ENCODE measurements at places on chromosomes 11 and 22.

- DNase-seq, result no peak
Measured at GRCh38 chr11:69131121-69131566, 24.6 kb upstream of the SMIM38 start.

- DNase-seq, result no peak
Measured at GRCh38 chr22:23044570-23044969, 25.7 kb upstream of the GNAZ start.

DNA sequence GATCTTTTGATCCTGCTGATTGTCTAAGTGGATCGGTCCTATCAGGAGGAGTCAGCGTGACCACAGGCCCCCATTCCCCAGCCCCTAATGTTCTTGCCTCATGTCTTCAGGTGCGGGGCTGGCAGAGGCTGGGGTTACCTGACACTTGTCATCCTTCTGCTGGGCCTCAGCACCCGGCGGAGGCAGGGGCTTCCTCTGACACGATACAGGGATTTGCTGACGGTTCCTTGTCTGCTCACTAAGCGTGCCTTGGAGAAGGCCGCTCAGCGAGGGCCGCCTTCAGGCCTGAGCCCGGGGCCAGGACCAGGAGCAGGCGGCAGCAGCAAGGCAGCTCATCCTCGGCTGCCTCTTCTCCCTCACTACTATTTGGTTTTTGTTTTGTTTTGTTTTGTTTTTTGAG lies 45.7 kb upstream of the KCNQ1OT1 start:
- DNase-seq, result no peak

DNA sequence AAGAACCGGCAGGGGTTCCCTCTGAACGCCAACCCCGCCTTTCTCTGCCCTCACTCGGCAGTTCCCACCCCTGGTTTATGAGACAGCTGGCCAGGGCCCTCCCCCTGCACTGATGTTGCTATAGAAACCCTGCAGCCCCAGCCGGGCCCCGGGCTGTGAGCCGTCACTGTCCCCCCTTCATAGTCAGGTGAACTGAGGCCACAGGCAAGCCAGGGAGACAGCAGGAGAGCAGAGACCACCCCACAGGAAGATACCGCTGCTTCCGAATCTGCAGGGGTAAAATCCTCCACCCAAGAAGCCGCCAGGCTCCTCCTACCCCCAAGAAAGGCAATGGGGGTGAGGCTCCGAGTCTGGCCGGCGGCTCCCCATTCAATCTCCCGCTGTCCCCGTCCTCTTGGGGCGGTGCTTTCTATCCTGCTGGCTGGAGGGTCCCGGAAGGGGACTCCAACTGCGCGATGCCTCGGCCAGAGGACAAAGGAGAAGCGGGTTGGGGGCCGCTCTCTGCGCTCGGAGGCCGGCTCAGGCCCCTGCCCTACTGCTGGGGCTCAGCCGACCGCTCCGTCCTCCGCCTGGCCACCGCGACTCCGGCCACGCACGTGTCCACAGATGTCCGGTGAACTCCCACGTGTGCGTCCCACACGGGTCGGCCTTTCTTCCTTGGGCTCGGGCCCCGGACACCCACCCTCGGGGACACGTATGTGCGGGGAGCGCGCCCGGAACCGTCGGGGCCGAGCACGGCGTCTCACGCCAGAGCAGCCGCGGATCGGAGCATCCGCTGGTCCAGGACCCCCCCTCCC lies 587 bp downstream of the SLC25A22 start:
- peak; percentile 84 for DNase-seq

DNA sequence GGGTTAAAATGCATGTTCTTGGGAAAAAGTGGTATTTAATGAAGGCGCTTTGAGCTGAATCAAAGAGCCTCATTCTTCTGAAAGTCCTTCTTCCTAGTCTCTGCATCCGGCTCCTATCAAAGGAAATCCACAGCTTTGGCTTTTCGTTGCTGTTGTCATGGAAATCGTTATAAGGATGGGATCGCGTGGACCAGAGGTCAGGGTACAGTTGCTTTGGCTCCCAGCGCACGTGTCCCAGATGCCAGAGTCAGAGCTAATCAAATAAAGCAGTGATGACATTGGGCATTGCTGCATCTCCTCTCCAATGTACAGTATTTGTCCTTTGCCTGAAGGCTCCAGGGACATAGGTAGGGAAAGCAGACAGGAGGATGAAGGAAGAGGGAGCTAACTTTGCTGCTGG lies 181.9 kb downstream of the MYO18B start:
- no peak for DNase-seq

- DNase-seq, result peak; percentile 18
Measured at GRCh38 chr11:118263695-118264568, at the start of gene MPZL2. Gene MPZL2 (minus strand): TSS chr11:118264297. CDS start chr11:118264153, 144 bp downstream.

GRCh38 chr11:18700375-18700774 lies 1.8 kb downstream of the TMEM86A start:
- peak; percentile 24 for DNase-seq

DNA sequence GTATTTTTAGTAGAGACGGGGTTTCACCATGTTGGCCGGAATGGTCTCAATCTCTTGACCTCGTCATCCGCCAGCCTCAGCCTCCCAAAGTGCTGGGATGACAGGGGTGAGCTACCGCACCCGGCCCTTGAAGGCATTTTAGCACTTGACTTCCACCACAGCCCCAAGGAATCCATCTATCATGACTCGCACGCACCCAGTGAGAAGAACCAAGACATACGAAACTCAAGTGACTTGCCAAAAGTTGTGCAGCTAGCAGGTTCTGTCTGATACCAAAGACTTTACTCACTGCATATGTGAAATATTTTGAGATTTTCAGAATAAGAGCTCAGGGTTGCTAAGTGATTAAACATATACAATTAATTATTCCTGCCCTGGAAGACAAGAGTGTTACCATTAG lies 21.0 kb downstream of the FLI1 start:
- peak; percentile 99 for DNase-seq

- DNase-seq, result peak; percentile 84
Measured at GRCh38 chr11:61890529-61891330, 615 bp downstream of the FADS3 start.

GRCh38 chr11:19345848-19346681 lies 105.3 kb upstream of the E2F8 start:
- peak; percentile 21 for DNase-seq

DNA sequence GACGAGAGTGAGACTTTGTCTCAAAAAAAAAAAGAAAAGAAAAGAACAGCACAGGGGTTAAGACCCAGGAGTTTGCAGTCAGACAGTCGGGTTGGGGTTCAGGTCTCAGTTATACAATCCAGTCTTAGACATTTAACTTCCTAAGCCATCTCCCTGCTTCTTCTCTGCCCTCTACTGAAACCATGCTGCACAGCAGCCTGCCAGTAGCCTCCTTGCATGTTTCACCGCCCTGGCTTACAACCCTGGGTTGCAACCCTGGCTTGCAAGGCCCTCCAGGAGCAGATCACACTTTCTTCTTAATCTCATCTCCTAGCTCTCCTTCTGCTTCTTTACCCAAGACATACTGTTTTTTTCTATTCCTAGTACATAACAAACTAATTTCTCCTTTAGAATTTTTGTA lies 5.9 kb upstream of the B3GAT3 start:
- DNase-seq, result no peak

DNA sequence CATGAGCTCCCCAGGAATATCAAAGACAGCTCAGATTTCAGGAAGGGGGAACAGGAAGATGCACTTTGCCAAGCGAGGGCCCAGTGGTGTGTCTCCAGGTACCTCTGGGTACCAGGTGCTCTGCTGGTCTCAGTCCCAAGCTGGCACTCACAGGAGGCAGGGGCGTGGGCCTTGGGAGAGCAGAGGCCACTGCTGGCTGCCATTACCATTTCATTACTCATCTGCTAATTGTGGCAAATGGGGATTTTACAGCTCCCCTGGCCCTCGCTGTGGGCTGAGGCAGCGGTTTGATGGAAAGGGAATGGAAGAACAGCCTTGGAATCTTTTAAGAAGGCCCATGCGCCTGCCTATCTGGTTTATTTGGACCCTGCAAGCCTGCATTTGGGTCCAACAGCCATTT lies 192.0 kb upstream of the NAV2 start:
- DNase-seq, result no peak

GRCh38 chr11:30016588-30017363 lies at the start of gene KCNA4:
Gene KCNA4 (minus strand): TSS chr11:30017030. CDS start chr11:30012678, 4,352 bp downstream.
- DNase-seq, result no peak

GRCh38 chr11:116807601-116808261 lies 15.4 kb downstream of the APOA4 start:
- no peak for DNase-seq

GRCh38 chr22:30556388-30556787 lies 9.8 kb upstream of the SEC14L6 start:
- DNase-seq, result no peak

DNA sequence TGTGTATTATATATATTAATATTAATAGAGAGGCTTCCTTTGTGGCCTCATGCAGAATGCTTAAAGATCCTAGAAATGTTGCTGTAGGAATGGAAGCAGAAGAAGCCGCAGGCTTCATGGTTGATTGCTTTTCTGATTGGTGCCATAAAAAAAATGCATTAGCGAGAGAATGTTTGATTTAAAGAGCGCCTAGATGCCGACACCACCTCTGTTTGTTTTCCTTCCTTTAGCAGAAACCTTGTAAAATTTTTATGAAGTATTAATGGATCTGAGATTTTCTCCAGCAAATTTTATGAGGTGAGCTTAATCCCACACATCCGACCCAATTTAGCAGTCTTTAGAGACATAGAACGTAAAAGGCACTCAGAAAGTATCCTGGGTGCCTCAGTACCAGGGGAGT lies 587.5 kb downstream of the NTM start:
- DNase-seq, result no peak

GRCh38 chr11:47977623-47978022 lies 2.7 kb upstream of the PTPRJ start:
- no peak for DNase-seq

DNA sequence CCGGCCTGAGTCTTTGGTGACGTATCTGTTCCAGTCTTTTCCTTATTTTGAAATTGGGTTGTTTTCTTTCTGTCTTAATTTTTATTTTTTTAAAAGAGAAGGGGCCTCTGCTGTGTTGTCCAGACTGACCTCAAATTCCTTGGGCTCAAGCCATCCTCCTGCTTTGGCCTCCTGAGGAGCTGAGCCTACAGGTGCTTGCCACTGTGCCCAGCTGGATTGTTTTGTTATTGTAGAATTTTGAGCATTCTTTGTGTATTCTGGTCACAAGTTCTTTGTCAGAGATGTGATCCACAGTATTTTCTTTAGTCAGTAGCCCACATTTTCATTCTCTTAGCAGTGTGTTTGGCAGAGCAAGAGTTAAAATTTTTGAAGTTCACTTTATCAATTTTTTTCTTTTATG lies 100.1 kb downstream of the ATXN10 start:
- DNase-seq, result no peak

DNA sequence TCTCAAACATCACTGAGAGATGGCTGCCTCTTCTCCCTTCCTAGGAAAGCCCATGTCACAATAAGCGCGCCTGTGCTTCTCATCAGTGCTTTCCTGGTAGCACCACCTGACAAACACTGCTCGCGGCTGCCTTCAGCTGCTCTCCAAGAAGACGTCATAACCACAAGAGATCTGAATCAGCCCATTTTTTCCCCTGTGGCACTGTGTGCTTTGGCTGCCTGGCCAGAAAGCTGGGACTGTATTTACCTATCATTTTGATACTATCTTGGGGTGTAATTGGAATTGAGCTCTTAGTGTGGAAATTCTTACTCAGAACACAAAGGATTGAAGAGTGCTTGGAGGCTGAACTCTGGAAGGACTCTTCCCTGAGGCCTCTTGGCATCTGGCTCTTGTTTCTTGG lies 50.3 kb upstream of the EHF start:
- peak; percentile 45 for DNase-seq

DNA sequence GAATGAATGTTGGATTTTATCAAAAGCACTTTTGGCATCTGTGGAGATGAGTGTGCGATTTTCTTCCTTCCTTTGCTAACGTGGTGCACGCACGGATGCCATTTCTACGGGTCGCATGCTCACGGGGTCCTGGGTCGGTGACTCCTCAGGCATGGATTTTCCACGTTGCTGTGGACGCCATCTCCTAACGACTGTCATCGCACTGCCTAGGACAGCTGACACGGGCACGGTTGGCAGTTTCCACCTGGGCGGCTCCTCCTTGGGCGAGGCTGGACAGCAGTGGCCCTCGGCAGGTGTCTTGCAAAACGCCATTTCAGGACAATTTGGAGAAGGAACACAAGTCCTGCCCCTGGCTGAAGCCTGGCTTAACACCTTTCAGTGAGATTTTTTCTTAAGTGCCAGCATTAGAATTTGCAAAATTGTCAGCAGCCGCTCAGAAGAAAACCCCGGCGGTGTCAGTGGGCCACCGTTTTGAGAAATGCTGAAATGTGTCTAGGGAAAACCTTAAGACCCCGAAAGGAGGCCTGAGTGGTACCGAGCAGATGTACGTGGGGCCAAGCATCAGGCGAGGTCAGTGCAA lies 34.7 kb upstream of the TOLLIP start:
- no peak for DNase-seq

DNA sequence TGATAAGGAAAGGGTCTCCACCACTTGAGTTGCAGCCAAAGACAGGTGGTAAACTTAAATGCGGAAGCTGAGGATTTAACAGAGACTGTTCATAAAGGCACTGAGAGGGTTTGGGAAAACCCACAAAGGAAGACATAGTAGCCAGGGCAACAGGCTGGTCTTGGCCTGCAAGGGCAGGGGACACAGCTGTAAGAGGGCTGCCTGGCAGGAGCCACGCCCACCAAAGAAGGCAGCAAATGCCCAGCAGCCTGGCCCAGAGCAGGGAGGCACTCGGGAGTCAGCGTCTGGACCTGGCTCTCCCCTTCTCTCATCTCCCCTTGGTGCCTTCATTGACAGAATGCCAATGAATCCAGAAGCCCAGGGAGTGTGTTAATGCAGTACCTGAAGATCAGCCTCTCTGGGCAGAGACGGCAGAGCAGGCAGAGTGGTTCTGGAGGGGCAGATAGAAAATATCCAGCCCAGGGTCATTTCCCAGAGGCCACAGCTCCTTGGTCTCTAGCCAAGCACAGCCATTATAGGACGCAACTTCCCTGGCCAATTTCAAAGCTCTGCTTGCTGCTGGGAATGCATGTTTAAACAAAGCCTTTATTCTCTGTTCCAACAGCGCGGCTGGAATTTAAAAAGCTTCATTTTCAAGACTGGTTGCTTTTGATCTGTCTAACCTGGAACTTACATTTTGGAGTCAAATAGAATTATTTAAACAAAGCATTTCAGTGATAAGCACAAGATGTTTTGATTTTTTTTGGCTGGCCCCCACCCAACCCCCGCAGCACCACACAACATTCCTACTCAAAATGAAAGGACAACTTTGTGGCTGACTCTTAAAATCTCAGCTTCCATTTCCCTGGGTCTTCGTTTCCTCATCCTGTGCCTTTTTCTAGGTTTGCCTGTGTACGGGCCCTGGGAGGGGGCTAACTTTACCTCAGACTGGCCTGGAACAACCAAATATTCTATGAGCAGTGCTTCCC lies 125.6 kb upstream of the LMO1 start:
- no peak for DNase-seq

DNA sequence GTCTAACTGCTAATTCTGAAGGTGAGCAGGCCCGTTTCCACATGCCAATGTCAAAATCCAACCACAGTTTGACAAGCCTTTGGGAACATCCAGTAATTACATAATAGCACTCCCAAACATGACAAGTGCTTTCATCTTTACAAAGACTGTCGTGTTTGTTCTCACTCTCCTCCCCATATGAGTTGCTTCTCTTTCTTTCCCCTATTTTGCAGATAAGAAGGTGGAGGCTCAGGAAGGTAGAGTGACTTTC lies 55.9 kb upstream of the CD44 start:
- no peak for DNase-seq

- DNase-seq, result no peak
Measured at GRCh38 chr11:11668781-11669180, 47.0 kb upstream of the GALNT18 start.

- DNase-seq, result peak; percentile 14
Measured at GRCh38 chr11:32821517-32821916, 8.2 kb upstream of the PRRG4 start.
